Stimulated activated CD4-positive, alpha-beta T cell treated with anti-CD3 and anti-CD28 coated beads, Interleukin-1b, Interleukin-23, amount 100 ng/mL, for 4 hours (primary cell): ENCODE measurements at places on chromosomes 3 and 15.

GRCh38 chr3:23302271-23302670 is 99.1 kb downstream of the UBE2E2 start:
- no peak for DNase-seq

- no peak for DNase-seq
Measured at GRCh38 chr3:11283139-11283475, 10.9 kb downstream of the ATG7 start.

GRCh38 chr15:78996894-78997275 is 52.0 kb upstream of the CTSH start:
- DNase-seq, result no peak

DNA sequence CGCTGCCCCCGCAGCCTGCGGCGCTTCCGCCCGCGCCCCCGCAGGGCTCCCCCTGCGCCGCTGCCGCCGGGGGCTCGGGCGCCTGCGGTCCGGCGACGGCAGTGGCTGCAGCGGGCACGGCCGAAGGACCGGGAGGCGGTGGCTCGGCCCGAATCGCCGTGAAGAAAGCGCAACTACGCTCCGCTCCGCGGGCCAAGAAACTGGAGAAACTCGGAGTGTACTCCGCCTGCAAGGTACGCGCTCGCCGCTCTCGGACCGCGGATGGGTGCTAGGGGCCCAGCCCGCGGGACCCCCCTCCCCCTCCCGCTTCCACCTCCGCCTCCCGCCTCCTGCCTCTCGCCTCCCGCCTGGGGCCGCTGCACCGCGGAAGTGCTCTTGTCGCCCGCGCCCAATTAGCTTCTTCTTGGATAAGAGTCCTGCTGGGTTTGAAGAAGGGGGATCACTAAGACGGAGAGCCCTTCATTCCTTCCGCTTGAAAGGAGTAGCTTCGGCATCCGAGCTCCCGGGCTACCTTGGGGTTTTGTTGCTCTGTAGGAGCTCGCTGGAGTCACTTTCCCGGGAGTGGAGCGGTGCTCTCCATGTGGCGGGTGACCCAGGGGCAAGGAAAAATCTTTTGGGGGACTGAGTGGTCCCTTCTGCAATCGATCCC is 426 bp downstream of the KAT2B start:
- peak; percentile 47 for DNase-seq

- no peak for DNase-seq
Measured at GRCh38 chr3:142580061-142580423, 1.5 kb upstream of the ATR start.

GRCh38 chr15:29688506-29689286 is 133.6 kb downstream of the TJP1 start:
- DNase-seq, result no peak

DNA sequence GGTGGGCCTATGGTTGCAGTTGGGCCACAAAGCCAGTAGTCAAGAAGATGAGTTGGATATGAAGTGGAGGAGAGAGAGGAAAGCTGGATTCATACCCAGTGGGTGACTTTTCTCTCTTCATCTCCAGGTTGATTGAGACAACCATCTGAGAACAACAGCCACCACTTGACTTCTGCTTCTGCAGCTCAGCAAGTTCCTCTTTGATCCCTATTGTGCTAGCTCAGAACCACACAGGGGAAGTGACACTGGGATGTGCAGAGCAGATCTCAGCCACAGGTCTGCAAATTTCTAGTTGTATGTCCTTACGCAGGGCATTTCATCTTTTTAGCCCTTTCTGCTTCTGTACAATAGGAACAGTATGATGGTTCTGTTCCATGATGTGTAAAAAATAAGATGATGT is 459.2 kb upstream of the ARRDC4 start:
- no peak for DNase-seq

- DNase-seq, result no peak
Measured at GRCh38 chr15:80998251-80998650, 2.5 kb upstream of the TLNRD1 start.

GRCh38 chr3:127457546-127458145 is 132.9 kb downstream of the TPRA1 start:
- DNase-seq, result no peak

- DNase-seq, result no peak
Measured at GRCh38 chr3:99666201-99666600, 27.8 kb downstream of the COL8A1 start.

- no peak for DNase-seq
Measured at GRCh38 chr15:86813892-86814291, 734.2 kb downstream of the AGBL1 start.

- no peak for DNase-seq
Measured at GRCh38 chr15:81311752-81312464, 12.0 kb downstream of the STARD5 start.

GRCh38 chr15:47917881-47918280 is 200.6 kb downstream of the SEMA6D start:
- DNase-seq, result no peak

DNA sequence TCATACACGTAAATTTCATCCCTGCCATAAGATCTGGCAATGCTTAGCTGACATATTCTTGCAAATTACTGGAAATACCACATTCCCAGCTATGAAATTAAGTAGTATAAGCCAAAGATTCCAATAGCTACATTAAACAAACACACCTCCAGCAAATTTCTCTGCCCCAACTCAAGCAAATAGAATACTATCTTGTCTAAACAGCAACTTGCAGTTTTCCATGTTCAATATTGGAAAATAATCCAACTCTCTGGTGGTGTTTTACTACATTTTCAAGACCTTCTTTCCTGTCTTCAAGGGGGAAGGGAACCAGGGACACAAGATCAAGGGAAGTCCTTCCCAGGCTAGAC is 268.7 kb downstream of the TBL1XR1 start:
- no peak for DNase-seq

GRCh38 chr3:27253831-27254230 is 115.4 kb downstream of the NEK10 start:
- no peak for DNase-seq

DNA sequence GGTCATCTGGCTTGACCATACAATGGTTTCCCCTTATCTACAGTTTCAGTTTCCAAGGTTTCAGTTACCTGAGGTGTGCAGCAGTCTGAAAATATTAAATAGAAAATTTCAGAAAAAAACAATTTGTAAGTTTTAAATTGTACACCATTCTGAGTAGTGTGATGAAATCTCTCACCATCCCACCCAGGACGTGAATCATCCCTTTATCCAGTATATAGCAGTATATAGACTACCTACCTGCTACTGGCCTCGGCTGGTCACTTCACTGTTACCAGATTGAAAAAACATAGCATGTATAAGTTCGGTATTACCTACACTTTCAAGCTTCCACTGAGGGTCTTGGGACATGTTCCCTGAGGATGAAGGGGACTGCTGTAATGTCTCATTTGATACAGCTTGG is 12.0 kb downstream of the ARIH1 start:
- DNase-seq, result no peak

GRCh38 chr15:90001062-90001682 is at the start of gene ZNF710:
Gene ZNF710, plus strand, starts transcription at chr15:90001324. Its CDS starts 65,814 bp downstream, at chr15:90067138.
- no peak for DNase-seq

DNA sequence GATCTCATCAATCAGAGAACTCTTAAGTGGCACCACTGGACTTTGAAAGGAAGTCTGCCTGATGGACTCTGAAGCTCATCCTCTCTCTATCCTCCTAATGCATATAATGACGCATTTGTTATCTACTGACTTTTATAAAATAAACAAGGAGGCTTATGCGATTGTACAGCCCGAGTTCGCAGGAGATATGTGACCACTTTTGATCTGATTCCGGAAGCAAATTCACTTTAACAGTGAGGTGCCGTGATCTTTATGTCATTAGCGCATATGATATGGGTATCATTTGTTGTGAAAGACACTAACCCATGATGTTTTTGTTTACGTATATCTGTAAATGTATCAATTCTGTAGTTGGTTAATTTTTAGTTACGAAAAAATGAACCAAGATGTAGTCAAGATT is 427 bp upstream of the RNF111 start:
- no peak for DNase-seq

GRCh38 chr3:148319161-148319915 is 378.4 kb upstream of the AGTR1 start:
- DNase-seq, result no peak

GRCh38 chr15:33644304-33644703 is 324.0 kb upstream of the CHRM5 start:
- no peak for DNase-seq

DNA sequence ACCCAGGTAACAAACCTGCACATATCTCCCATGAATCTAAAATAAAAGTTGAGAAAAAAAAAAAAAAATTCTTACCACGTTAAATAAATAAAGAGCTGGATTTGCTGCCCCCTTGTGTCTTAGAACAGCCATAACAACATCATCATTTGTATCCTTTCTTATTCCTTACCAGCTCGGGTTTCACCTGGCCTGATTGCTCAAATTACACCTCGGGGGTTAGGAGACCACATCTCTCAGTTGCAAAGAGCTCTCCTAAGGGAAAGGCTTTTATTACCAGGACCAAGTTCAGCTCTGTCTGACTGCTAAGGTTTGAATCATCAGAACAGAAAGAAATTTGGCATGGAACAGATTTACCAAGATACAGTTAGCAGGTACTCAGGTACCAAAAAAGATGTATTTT is 25.8 kb upstream of the RPL39L start:
- DNase-seq, result no peak

- DNase-seq, result no peak
Measured at GRCh38 chr3:144039661-144040060, 68.0 kb downstream of the DIPK2A start.

- no peak for DNase-seq
Measured at GRCh38 chr15:64072812-64073211, 20.8 kb downstream of the CIAO2A start.

GRCh38 chr3:23442598-23443383 is 239.7 kb downstream of the UBE2E2 start:
- peak; percentile 2 for DNase-seq

DNA sequence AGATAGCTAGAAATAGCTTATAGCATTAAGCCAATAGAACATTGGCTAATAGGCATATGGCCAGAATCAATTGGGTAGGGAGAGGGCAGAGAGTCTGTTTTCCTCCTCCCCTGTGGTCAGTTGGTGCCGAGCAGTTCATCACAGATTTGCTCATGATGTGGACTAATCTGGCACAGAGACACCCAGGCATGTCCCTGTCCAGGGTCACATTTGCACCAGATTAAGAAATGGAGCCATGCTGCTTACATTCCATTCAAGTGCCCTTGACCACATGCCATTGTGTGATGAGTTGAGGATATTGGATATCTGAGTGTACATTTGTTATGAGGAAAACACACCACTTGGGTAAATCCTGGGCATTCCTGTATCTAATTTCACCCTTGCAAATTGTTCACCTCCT is 53.4 kb downstream of the USP13 start:
- no peak for DNase-seq

DNA sequence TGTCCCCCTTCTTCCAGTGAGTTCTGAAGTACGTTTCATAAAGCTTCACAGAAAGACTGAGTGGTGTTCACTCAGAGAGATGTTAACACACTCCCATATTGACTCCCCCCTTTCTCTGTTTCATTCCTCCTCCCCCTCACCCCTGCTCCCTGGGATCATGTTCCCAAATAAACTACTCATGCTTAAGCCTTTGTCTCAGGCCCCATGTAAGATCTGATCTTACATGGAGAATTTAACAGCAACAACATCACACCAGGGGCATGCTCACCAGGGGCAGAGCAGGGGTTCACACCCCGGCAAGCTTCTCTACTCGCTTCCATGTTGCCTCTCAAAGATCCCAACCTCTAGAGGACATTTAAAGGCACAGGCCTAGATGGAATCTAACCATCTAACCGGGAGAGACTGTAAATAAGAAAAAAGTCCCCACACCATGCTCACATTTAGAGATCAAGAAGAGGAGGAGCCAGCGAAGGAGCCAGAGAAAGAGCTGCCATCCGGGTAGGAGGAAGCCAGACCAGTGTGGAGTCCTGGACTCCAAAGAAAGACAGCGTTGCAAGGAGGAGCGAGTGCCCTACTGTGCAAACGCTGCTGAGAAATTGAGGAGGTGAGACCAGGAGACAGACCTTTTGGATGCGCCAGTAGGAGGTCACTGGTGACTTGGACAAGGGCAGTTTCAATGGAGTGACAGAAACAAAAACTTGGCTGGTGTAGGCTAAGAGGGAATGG is 21.4 kb upstream of the SRP14 start:
- no peak for DNase-seq

DNA sequence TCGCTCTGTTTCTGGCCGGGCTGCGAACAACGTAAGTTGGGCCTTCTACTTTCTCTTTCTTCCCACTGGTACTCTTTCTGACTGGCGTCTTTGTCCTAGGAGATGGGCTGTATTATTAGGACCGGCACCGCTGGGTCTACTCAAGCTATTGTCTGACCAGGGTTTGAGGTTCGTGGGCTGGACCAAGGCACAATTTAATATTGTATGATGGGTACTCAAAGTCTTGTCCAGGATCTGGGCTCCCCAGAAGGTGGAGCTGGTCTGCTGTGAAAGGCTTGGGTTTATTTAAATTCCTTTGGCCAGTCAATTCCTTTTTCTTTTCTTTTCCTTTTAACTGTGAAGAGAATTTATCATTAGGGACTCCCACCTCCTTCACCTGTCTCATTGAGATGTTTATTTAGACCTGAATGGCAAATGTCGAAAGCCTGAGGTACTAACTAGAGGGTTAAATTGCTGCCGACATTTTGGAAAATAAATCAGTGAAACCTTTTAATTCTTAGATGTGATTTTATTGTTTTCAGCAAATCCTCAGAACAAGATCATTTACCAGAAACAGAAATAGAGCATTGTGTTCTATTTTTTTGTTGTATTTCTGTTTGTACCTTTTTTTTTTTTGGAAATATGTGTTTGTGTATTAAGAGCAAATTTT is 410 bp downstream of the LRRC49 start:
- no peak for DNase-seq

DNA sequence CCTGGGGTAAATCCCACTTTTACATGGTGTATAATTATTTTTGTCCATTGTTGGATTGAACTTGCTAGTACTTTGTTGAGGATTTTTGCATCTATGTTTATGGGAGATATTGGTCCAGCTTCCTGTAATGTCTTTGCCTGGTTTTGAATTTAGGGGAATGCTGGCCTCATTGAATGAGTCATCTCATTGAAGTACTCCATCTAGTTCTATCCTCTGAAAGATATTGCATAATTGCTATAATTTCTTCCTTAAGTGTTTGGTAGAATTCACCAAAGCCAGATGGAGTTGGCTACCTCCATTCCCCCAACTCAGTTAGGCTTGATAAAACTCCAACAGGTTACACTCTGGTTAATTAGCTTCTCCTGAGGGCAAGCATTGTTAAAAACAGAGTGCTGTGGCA is 237.4 kb upstream of the TGFBR2 start:
- DNase-seq, result no peak
